ENCODE measurements at places on chromosomes 16 and 17. TPM values are rescaled to one million over a fixed set of nuclear protein-coding genes. Genes with fewer than 3 reads are reported as not detected.

DNA sequence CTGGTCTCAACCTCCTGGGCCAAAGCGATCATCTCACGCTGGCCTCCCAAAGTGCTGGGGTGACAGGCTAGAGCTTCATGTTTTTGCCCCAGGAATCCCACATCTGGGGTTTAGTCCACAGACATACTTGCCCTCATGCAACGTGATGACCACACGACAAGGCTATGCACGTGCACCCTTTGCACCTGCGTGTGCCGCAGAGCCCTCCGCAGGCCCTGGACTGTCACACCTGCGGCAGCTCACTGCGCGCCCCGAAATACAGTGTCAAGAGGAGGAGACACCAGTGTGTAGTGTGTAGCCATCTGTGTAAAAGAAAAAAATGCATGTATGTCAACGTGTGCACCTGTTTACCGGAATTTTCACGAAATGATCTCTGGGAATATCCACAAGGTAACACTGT lies 3.5 kb upstream of the MYADML2 start:
- DNase-seq = no peak
- H3K4me1 ChIP-seq = no peaks in the 10 kb centered on the region
- H3K36me3 ChIP-seq = no peaks in the 10 kb centered on the region
- H3K27me3 ChIP-seq = peaks cover 8% of the 10 kb centered on the region
- no peak overlapping the region for H3K4me3 ChIP-seq

DNA sequence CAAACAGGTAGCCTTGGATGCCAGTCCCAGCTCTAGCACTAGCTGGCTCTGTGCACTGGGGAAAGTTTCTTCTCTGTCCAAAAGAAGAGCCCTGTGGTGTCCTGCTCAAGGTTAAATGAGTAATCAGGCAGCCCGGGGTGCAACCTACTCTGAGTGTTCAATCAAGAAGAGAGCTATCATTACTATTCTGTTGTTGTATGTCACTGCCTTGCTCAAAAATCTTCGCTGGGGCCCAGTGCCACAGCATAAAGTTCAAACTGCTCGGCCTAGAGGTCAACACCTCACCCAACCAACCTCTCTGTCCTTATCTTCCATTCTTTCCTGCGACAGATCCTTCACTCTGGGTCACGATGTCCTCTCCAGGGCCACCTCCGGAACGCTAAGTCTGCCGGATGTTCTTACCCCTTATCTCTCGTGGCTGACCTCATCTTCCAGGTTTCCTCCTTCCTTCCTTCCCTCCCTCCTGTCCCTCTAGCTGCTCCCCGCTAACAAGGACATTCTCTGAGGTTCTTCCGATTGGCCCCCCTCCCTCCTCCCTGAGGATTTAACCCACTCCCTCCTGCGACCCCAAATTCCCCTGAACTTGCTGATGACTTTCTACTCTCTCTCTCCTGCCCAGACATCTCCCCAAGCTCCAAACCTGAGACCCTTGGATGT lies 4.4 kb downstream of the FDXR start:
- no peak overlapping the region for H3K27ac ChIP-seq
- no peak overlapping the region for H3K4me3 ChIP-seq
- peaks cover 24% of the 10 kb centered on the region for H3K4me1 ChIP-seq
- no peak for DNase-seq

SYNGR2 gene
- total RNA-seq = 41.2 TPM

- H3K27ac ChIP-seq = peak overlapping the region; percentile 64
- H3K4me3 ChIP-seq = peak overlapping the region; percentile 6
- peaks cover 90% of the 10 kb centered on the region for H3K36me3 ChIP-seq
- H3K4me1 ChIP-seq = peaks cover 76% of the 10 kb centered on the region
Measured at GRCh38 chr16:31184888-31185287, 4.9 kb downstream of the FUS start.

DNA sequence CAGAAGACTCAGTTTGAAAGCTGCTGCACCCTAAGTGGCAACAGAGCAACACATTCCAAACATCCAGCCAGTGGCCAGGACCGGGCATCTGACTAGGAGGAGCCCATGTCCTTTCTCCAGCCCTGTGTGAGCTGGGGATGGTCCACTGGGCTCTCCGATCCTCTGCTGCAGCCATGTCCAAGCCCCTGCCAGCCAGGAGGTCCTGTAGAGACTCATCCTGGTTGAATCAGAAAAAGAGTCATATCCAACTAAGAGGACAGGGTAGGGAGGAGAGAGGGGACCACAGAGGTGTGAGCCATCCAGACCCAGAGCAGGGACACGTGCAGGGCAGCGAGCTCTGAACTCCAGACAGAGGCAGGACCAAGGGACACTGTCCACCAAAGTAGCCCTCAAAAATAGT lies 163.0 kb upstream of the CDH5 start:
- no peak overlapping the region for H3K4me3 ChIP-seq
- peaks cover 2% of the 10 kb centered on the region for H3K27me3 ChIP-seq
- no peaks in the 10 kb centered on the region for H3K36me3 ChIP-seq
- DNase-seq = no peak
- no peak overlapping the region for H3K27ac ChIP-seq

- no peak overlapping the region for H3K27ac ChIP-seq
- no peaks in the 10 kb centered on the region for H3K36me3 ChIP-seq
Measured at GRCh38 chr16:49362230-49362629, 11.4 kb upstream of the C16orf78 start.

DNA sequence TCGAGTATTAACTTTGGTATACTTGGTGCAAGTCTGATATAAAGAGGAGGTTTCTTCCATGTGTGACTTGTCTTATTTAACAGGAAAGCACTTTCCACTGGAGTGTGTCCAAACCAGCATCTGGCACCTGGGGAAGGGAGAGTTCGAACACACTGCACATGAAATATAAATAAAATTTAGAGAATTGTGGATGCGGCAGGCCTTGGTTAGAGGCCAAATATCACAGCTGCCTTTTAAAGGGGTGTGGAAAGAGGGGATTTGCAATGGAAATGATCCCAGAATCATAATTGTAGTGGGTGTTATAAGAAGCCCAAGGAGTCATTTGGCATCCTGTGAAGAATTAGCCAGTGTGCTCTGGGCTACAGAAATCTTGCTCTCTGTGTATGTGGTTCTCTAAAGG lies 4.3 kb upstream of the NXN start:
- no peak overlapping the region for H3K27ac ChIP-seq
- peaks cover 6% of the 10 kb centered on the region for H3K4me1 ChIP-seq
- H3K27me3 ChIP-seq = no peaks in the 10 kb centered on the region
- no peak for DNase-seq

KDM6B gene
- total RNA-seq = 15.5 TPM

GNG13 gene
- total RNA-seq = not detected

CRHR1 gene
- not detected for total RNA-seq

HYDIN gene
- not detected for total RNA-seq

- H3K36me3 ChIP-seq = no peaks in the 10 kb centered on the region
- H3K27me3 ChIP-seq = peaks cover 12% of the 10 kb centered on the region
- H3K4me1 ChIP-seq = peaks cover 18% of the 10 kb centered on the region
- peak; percentile 71 for DNase-seq
- H3K27ac ChIP-seq = peak within 1 kb of the TSS; percentile 35
Measured at GRCh38 chr17:28405632-28406472, at the start of gene SLC46A1. SLC46A1 (minus strand) TSS chr17:28406212; CDS start chr17:28406114, 98 bp downstream.

GRCh38 chr17:26773189-26774188 lies 520.4 kb upstream of the WSB1 start:
- no peaks in the 10 kb centered on the region for H3K27me3 ChIP-seq
- H3K27ac ChIP-seq = no peak overlapping the region
- H3K36me3 ChIP-seq = peaks cover 5% of the 10 kb centered on the region
- H3K4me3 ChIP-seq = no peak overlapping the region

GRCh38 chr16:64130140-64130539 lies 991.7 kb downstream of the CDH11 start:
- H3K4me3 ChIP-seq = no peak overlapping the region
- H3K36me3 ChIP-seq = no peaks in the 10 kb centered on the region
- DNase-seq = no peak
- H3K4me1 ChIP-seq = no peaks in the 10 kb centered on the region
- no peak overlapping the region for H3K27ac ChIP-seq
- no peaks in the 10 kb centered on the region for H3K27me3 ChIP-seq

DNA sequence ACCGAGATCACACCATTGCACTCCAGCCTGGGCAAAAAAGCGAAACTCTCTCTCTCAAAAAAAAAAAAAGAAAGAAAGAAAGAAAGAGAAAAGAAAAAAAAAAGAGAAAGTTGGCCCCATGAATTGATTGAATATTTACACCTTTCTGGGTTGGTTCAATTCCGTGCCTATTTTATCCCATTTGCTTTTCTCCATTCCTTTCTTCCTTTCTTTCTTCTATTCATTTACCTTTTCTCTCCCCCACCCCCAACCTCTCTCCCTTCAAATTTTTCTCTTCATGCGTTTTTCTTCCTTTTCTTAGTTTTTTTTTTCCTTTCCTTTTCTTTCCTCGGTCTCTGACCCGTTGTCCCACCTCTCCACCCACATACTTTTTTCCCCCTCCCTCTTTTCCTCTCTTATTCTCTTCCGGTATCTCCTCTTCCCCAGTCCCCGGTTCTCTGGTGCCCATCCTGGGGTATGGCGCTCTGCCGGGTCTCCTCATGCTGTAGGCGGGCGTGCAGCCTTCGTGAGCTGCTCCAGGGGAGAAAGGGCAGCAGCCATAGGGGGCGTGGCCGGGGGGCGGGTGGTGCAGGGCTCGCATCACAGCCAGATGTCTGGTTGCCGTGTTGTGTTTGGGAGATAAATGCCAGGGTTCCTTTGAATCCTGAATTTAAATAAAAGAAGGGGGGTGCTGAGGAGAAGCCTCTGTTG lies 5.3 kb upstream of the COL1A1 start:
- peaks cover 79% of the 10 kb centered on the region for H3K27me3 ChIP-seq
- H3K27ac ChIP-seq = no peak overlapping the region
- no peak for DNase-seq
- no peak overlapping the region for H3K4me3 ChIP-seq
- H3K4me1 ChIP-seq = no peaks in the 10 kb centered on the region
- H3K36me3 ChIP-seq = no peaks in the 10 kb centered on the region

OTOP3 gene
- not detected for total RNA-seq

NXPH3 gene
- not detected for total RNA-seq

SALL1 gene
- not detected for total RNA-seq

GRCh38 chr16:67942200-67942509 lies 1.8 kb downstream of the LCAT start:
- DNase-seq = peak; percentile 59
- no peak overlapping the region for H3K27ac ChIP-seq
- H3K36me3 ChIP-seq = peaks cover 10% of the 10 kb centered on the region
- no peaks in the 10 kb centered on the region for H3K27me3 ChIP-seq
- no peak overlapping the region for H3K4me3 ChIP-seq

GRCh38 chr17:6179017-6179416 lies 108.8 kb downstream of the WSCD1 start:
- no peak for DNase-seq
- H3K4me1 ChIP-seq = no peaks in the 10 kb centered on the region
- no peak overlapping the region for H3K4me3 ChIP-seq

DNA sequence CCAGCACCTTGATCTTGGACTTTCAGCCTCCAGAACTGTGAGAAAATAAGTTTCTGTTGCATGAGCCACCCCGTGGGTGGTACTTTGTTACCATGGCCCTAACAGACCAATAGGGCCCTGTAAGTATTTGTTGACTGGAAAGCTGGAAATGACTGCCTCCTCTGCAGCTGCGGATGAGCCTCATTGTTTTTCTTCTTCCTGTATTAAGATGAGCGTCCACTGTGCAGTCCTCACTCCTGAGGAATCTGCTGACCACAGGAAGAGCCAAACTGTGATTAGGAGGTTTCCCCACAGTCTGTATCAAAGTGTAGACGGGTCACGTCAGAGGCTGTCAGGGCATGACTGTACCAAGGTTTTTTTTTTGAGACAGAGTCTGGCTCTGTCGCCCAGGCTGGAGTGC lies 12.2 kb upstream of the AKTIP start:
- H3K27ac ChIP-seq = no peak overlapping the region
- no peak overlapping the region for H3K4me3 ChIP-seq
- H3K36me3 ChIP-seq = peaks cover 19% of the 10 kb centered on the region
- H3K27me3 ChIP-seq = no peaks in the 10 kb centered on the region
- no peak for DNase-seq
- peaks cover 58% of the 10 kb centered on the region for H3K4me1 ChIP-seq

- H3K4me3 ChIP-seq = no peak overlapping the region
- peaks cover 3% of the 10 kb centered on the region for H3K36me3 ChIP-seq
- H3K27ac ChIP-seq = no peak overlapping the region
- H3K27me3 ChIP-seq = no peaks in the 10 kb centered on the region
Measured at GRCh38 chr16:75687361-75687760, 10.6 kb upstream of the CPHXL2 start.

XAF1 gene
- 261 TPM for total RNA-seq

DNA sequence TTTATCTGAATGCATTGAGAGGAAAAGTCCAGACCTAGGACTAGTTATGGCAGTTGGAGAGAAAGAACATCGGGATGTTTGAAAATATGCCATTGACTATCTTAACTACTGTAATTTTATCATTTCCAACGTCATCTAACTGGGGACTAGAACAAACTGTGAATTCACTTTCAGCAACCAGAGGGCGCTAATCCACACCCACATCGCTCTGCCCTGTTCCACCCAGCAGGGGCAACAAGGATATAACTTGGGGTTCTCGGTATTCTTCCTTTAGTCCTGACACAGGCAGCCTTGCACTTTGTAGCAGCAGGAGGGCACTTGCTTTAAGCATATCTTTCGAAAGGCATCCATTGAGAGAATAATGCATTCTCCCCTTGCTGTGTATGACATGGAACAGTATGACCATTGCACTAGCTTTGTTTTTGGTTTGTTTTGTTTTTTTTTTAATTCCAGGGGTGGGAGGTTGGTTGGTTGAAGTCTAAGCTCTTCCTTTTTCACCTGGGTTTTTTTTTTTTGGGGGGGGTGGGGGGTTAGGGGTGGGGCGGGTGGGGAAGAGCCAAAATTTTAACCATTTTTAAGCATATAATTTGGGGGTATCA lies 31.5 kb downstream of the SIAH1 start:
- H3K27me3 ChIP-seq = no peaks in the 10 kb centered on the region
- peak; percentile 80 for DNase-seq
- peak overlapping the region; percentile 36 for H3K27ac ChIP-seq
- H3K4me3 ChIP-seq = no peak overlapping the region

Data from activated CD8-positive, alpha-beta memory T cell treated with anti-CD3 and anti-CD28 coated beads, Interleukin-2, amount 10 ng/mL, durations not matched to agents 7 days and 5 days (primary cell).